ENCODE measurements at places on chromosomes 7 and 10.

GRCh38 chr7:135192914-135193536, 18.3 kb downstream of the WDR91 start:
- DNase-seq = no peak

DNA sequence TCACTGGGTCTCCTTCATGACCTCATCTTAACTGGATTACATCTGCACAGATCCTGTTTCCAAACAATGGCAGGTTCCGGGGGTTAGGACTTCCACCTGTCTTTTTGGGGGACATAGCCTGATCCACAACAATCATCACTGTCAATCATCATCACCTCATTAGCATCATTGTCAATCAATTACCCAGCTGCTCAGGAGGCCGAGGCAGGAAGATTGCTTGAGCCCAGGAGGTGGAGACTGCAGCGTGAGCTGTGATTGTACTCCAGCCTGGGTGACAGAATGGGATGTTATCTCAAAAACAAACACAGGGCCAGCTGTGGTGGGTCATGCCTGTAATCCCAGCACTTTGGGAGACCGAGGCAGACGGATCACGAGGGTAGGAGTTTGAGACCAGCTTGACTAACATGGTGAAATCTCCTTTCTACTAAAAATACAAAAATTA, 18.7 kb downstream of the AMZ1 start:
- no peak for DNase-seq

DNA sequence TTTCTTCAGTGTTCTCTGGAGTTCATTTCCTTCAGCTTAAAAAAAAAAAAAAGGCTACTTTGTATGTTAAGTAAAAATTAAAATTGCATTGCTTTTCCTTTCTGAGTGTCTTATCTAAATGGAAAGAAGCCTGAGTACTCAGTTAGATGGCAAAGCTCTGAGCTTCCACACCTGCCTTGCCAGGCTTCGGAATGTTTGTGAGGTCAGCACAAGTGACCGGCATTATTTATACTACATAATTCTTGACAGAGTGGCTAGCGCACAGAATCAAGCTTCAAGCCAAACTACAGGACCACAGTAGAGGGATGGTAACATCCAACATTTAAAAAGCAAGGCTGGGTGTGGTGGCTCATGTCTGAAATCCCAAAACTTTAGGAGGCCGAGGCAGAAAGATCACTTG, 17.3 kb downstream of the PIP4K2A start:
- no peak for DNase-seq

GRCh38 chr7:129854401-129854800, 98.4 kb downstream of the UBE2H start:
- no peak for DNase-seq

- DNase-seq = no peak
These were observed 414.6 kb downstream of the DNAJB6 start for GRCh38 chr7:157751406-157751805.

- no peak for DNase-seq
These were observed 52.2 kb downstream of the R3HCC1L start for GRCh38 chr10:98186681-98187080.

Data from stimulated activated CD8-positive, alpha-beta memory T cell treated with anti-CD3 and anti-CD28 coated beads, Interleukin-12 subunit alpha, Interleukin-12 subunit beta, amount 100 ng/mL, for 1 hour (primary cell).